ENCODE measurements at places on chromosomes 6 and 20.

- no peak for DNase-seq
Measured at GRCh38 chr6:99736302-99736701, 129.7 kb downstream of the PRDM13 start.

GRCh38 chr6:141510803-141511202 is 621.9 kb upstream of the GJE1 start:
- DNase-seq = no peak

- DNase-seq = no peak
Measured at GRCh38 chr6:104956731-104957294, at the start of gene LIN28B. LIN28B (plus strand) TSS chr6:104957107; CDS start chr6:104957251, 144 bp downstream.

- no peak for DNase-seq
Measured at GRCh38 chr20:41393705-41394066, 27.1 kb upstream of the EMILIN3 start.

DNA sequence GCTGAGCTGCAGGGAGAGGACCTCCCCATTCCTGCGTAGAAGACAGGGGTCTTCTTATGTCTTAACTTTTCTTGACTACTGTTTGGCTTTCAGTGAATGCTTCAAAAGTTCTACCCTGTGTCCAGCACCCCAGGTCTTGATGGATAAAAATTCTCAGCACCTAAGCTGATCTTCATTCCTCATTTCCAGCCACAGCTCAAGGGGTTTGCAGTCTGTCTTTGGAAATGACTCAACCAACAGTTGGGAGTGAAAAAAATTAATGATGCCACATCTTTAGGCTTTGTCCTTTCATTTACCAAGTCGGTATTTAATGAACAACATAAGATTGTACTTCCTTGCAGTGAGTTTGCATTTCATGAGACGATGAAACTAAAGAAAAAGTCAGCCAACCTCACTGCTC is 40.3 kb downstream of the PRDM1 start:
- DNase-seq = no peak

Measured in osteocyte (in vitro differentiated cells).